ENCODE measurements at places on chromosomes 7 and 10.

DNA sequence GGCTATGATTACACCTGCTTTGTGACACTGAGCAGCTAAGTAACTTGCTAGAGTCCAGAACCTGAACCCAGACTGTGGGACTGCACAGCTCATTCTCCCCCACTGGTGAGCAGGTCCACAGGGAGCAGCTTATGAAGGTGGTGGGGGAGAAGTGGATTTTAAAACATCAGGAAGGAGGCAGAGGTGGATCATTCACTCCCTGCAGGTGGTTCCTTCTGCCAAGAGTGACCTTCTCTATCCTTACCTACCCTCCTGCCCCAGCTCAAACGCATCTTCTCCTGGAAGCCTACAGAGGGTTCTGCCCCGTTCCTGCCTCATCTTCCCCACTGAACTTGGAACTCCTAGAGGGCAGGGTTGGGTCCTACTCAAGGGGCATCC lies 539 bp upstream of the FAM241B start:
- DNase-seq: no peak

GRCh38 chr7:36316319-36316718 lies 73.3 kb upstream of the ANLN start:
- DNase-seq: no peak

DNA sequence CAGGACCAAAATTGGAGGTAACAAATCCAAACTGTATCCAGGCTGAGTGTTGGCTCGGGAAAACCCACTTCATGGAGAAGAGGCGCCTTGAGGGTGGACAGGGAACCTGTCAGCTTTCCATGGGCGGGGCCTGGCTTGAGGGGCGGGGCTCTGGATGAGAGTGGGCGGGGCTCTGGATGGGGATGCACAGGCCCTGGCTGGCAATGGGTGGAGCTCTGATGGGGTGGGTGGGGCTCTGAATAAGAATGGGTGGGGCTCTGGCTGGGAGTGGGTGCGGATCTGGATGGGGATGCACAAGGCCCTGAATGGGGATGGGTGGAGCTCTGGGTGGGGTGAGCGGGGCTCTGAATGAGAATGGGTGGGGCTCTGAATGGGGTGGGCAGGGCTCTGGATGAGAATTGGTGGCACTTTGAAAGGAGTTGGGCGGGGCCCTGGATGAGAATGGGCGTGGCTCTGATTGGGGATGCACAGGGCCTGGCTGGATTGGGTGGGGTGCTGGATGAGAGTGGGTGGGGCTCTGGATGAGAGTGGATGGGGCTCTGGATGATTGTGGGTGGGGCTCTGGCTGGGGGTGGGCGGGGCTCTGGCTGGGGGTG lies 96.6 kb upstream of the NPTX2 start:
- no peak for DNase-seq

- no peak for DNase-seq
Observed at GRCh38 chr7:18400275-18400674, 95.3 kb upstream of the HDAC9 start.

DNA sequence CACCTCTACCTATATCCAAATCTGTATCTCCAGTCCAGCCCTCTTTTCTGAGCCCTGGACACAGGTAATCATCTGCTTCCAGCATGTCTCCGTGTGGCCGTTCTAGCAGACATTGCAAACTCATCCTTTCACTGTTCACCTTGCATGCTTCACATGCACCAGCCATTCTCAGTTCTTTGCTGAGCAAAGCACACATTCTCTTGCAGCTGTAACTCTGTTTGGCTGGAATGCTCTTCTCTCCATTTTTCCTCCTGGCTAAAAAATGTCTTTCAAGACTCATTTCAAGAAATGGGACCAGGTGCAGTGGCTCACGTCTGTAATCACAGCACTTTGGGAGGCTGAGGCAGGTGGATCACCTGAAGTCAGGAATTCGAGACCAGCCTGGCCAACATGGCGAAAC lies 40.3 kb upstream of the NRF1 start:
- DNase-seq: no peak

- no peak for DNase-seq
Observed at GRCh38 chr7:1043552-1044188, 676 bp upstream of the GPR146 start.

DNA sequence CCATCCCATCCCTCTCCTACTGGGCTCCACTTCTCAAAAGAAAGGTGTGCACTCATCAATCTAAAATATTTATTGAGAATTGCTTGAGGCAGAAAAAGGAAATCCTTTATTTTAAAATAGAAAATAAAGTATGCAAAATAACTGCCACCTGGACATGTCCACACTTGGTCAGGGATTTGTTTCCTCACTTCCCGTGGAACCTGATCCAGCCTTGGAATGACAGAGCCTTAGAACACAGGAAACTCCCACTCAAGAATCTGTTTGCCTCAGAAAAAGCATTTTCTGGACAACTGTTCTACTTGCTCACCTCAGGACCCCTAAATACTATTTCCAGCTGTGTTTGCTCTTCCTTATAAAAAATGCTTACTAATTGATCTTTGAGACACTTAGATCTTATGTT lies 29.0 kb downstream of the AKR1C8 start:
- DNase-seq: no peak

DNA sequence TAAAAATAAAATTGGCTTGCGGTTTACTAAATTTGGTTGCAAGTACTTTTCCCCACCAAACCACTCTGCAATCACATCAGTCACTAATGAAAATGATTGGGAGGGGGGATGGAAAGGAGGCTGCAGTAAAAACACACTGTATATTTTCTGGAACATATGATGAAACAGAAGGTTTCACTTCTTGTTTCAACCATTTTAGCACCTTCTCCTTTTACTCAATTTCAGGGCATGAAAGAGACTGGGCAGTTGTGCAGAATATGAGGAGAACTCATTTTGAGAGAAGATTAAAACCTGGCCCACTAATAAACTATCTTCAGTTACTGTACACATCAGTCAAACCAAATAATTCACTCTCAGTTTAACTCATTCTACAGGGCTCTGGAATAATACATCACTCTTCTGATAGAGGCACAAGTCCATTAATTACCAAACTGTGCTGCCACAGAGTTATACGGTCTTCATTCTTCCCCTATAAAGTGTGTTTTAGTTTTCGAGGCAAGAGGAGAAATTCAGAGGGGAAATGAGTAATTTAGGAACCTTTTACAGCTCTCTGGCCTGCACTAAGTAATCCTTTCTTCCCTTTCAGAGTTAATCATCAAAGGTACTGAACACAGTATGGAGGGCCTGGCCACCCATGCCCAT lies 25.5 kb downstream of the JAZF1 start:
- no peak for DNase-seq

GRCh38 chr10:4635388-4635787 lies 190.6 kb upstream of the AKR1E2 start:
- no peak for DNase-seq

- DNase-seq: no peak
Observed at GRCh38 chr7:115763347-115763746, 267.2 kb downstream of the TFEC start.

- no peak for DNase-seq
Observed at GRCh38 chr7:155587486-155587885, 41.1 kb upstream of the CNPY1 start.

GRCh38 chr10:69466158-69466490 lies 14.9 kb downstream of the TSPAN15 start:
- no peak for DNase-seq

GRCh38 chr7:106015381-106016218 lies 52.5 kb downstream of the CDHR3 start:
- no peak for DNase-seq

GRCh38 chr7:24341691-24342413 lies 57.9 kb downstream of the NPY start:
- no peak for DNase-seq

DNA sequence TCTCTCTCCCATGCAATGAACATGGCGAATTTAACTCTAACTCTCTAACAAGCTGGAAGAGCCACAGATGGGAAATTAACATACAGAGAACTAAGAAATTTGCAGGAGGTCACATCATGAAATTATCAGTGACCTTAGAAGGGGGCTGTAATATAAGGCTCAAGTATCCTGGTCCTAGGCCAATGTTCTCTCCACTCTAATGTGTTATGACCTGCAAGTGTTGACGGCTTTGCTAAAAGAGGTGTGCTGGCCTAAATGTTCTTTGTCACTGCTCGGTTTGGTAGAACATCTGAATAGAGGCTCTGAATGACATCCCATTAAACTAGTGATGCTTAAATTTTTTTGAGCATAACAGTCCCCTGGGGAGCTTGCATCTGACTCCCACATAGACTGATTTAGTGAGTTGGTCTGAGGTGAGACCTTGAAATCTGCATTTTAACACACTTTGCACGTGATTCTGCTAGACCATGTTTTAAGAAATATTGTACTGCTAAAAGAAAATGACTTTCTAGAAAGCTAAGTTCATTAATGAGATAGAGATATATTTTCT lies 129.3 kb downstream of the GFRA1 start:
- no peak for DNase-seq

GRCh38 chr10:3782146-3782450 lies 2.9 kb downstream of the KLF6 start:
- DNase-seq: no peak

DNA sequence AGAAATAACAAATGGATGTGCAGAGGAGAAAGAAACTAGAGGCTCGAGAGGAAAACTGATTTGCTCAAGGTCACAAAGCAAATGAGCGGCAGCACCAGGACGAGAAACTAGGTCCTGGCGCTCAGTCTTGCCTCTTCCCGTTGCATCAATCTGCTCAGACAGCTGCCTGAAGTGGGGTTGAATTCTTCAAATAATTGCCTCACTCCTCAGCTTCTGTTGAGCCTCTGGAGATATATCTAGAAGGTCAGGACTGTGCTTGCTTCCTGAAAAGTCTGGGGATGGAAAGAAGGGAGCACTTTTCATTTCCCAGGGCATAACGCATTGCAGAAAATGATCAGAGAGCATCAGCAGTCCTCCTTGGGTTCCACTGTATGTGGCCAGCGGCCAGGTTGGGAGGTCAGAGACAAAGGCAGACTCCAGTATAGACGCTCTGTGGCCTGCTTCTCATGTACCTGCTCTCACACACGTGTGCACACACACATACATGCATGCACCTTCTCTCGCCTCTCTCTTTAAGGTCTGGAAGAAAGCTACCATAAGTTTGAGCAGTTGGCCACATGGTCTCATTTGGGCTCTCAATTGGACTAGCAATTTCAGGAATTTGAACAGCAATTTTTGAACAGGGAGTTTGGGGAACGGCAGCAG lies 83.7 kb upstream of the DUSP5 start:
- no peak for DNase-seq

DNA sequence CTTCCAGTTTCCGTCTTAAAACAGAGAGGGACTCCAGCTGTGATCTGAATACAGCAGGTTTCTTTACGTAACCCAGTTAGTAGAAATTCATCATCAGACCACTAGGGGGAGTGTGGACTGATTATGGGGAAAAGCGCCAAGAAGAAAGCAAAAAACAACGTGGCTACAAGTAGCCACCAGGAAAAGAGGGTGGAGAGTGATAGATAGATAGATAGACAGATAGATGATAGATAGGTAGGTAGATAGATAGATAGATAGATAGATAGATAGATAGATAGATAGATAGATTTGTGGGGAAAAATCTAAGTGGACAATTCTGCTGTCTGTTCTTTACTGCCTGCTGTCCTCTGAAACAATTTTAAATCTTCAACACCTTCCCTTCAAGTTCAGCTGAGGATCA lies 12.7 kb upstream of the AKR1B10 start:
- DNase-seq: no peak

GRCh38 chr7:134515569-134516468 lies 11.5 kb upstream of the AKR1B10 start:
- DNase-seq: no peak

GRCh38 chr10:110864662-110865140 lies 7.0 kb upstream of the PDCD4 start:
- DNase-seq: peak; percentile 69

DNA sequence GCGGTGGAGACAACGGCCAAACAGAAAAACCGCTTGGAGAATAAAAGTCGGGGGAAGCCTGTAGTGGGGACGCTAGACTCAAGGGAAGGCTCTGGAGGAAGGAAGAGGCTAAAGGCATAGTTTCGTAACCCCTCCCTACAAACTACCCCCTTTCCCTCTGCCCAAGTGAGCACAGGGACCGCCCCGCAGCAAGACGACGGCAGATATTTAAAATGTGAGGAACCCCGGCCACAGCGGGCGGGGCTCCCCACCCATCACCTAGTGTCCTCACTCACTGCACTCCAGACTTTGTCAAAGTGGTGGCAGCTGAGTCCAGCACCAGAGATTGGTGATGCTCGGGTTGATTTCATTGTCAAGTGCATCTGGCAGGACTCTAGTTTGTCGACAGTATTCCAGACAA lies 69.1 kb downstream of the PRKAG2 start:
- DNase-seq: no peak

- DNase-seq: no peak
Observed at GRCh38 chr10:119208553-119208940, 1.2 kb downstream of the GRK5 start.

GRCh38 chr7:50724526-50725520 lies 57.9 kb downstream of the GRB10 start:
- DNase-seq: no peak

DNA sequence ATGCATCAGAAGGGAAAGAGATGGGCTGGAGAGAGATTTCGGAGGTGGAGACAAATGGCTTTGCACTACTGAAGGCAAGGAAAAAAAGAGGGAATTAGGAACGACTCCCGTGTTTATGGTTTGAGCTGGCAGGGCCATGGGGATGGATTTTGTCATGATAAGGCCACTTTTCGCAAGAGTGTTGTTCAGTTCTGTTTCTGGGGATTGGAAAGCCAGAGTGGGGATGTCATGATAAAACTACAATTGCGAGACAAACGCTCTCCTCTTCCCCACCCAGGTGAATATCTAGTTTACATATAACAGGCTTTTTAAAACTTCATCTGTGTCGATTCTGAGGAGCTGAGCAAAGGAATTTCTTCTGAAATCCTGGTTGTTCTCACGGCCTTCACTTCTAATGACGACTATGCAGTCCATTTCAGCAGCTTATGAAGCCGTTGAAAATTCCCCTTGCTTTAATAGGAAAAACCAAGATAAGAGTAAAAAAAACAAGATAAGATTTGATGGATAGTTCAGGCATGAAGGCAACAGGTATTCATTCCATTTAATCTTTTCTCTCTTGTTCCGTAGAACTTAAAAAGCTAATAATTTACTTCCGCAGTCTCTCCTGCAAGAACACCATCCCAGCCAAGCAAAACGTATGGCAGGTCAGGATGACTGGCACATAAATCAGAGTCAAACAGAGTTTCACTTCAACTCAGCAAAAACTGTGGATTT lies 245.6 kb upstream of the PITRM1 start:
- no peak for DNase-seq

- DNase-seq: no peak
Observed at GRCh38 chr10:56258378-56258777, 102.7 kb downstream of the ZWINT start.
